ENCODE measurements at places on chromosomes 5 and 9. TPM values are rescaled to one million over a fixed set of nuclear protein-coding genes. Genes with fewer than 3 reads are reported as not detected.

Gene SPATA31A3
- not detected for total RNA-seq

Gene IL3
- total RNA-seq: not detected

- H3K4me3 ChIP-seq: no peak overlapping the region
- no peaks in the 10 kb centered on the region for H3K36me3 ChIP-seq
- H3K27ac ChIP-seq: peak overlapping the region; percentile 81
- DNase-seq: no peak
- H3K27me3 ChIP-seq: no peaks in the 10 kb centered on the region
Measured at GRCh38 chr9:112012026-112012902, 115.7 kb downstream of the UGCG start.

DNA sequence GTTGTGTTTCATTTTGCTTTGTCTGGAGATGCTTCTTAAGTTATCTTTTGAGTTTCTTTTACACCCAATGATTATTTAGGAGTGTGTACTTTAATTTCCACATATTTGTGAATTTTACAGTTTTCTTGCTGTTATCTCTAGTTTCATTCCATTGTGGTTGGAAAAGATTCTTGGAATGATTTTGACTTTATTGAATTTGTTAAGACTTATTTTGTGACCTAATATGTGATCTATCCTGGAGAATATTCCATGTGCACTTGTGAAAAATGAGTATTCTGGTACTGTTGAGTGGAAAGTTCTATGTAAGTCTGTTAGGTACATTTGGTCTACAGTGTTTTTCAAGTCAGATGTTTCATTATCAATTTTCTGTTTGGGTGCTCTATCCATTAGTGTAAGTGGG lies 24.4 kb upstream of the GRAMD2B start:
- H3K36me3 ChIP-seq: no peaks in the 10 kb centered on the region
- no peaks in the 10 kb centered on the region for H3K27me3 ChIP-seq
- H3K4me3 ChIP-seq: no peak overlapping the region
- no peak for DNase-seq

Gene C7
- total RNA-seq: 18.9 TPM

- no peak for DNase-seq
- peaks cover 23% of the 10 kb centered on the region for H3K4me1 ChIP-seq
- H3K36me3 ChIP-seq: no peaks in the 10 kb centered on the region
Measured at GRCh38 chr5:176693477-176693851, 46.2 kb downstream of the TSPAN17 start.

DNA sequence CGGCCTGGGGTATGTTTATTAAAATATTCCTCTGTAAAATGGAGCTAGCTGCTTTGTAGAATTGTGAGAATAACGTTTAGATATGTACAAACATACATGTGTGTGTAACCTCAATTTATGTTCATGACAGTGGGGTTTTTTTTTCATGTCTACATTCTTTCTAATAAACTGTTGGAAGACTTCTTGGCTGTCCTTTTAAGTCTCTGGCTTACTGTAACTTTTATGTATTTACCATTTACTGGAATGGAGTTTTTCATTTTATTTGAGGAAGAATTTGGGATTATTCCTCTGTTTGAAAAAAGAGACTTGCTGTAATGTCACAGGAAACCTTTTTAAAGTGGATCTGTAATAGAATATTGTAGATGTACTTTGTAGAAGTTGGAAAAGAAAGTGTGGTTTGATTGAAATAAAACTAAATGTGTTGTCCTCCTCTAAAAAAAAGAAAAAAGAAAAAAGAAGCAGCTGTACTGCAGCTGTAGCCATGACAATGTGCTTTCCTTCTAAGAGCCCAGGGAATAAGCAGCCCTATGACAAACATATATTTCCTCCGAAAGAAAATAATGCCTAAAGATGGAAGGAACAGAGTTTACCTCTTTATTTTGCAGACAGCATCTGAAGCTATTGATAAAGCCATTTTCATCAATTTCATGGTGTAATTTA lies 71.2 kb upstream of the FREM1 start:
- H3K4me1 ChIP-seq: peaks cover 5% of the 10 kb centered on the region
- H3K4me3 ChIP-seq: no peak overlapping the region
- H3K27ac ChIP-seq: no peak overlapping the region
- no peak for DNase-seq
- no peaks in the 10 kb centered on the region for H3K27me3 ChIP-seq
- H3K36me3 ChIP-seq: no peaks in the 10 kb centered on the region

DNA sequence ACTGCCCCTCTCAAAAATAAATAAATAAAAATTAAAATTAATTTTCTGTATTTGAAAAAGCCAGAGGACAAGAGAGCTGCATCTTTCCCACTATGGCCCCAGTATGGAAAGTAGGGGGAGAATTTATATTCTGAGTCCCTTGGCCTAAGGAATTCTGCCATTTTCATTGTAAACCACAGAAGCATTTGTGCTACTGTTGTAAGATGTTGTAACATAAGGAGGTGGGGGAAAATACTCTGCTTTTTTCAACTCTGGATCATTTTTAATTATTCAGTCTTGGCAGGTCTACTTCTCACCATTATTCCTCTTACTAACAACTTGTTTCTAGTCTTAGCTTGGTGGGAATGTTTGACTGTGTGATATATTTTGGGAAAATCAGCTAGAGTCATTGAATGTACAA lies 52.3 kb upstream of the APC start:
- H3K4me1 ChIP-seq: peaks cover 27% of the 10 kb centered on the region
- no peaks in the 10 kb centered on the region for H3K27me3 ChIP-seq
- H3K27ac ChIP-seq: no peak overlapping the region
- DNase-seq: no peak
- no peak overlapping the region for H3K4me3 ChIP-seq

Gene LCN9
- 2.0 TPM for total RNA-seq

DNA sequence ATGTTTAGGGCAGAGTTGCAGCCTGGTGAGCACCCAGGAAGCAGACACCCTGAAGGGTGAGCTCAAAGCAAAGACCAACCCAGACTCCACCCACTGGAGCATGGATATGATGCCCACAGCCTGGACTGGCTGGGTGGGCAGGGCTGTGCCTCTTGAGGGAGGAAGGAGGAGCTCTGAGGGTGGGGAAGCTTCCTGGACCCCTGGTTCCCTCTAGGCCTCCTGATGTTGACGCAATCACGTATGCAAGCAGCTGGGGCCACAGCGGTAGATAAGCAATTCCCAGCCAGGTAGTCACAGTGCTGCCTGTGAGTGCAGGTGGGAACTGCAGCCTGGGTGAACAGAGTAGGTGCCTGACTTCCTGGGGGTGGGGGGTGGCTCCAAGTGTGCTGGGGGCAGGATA lies 271.5 kb downstream of the CDK5RAP2 start:
- peaks cover 16% of the 10 kb centered on the region for H3K27me3 ChIP-seq
- no peak for DNase-seq
- H3K27ac ChIP-seq: no peak overlapping the region
- H3K4me1 ChIP-seq: no peaks in the 10 kb centered on the region

Gene SLC6A19
- 22.2 TPM for total RNA-seq

GRCh38 chr5:118984602-118985001 lies 3.7 kb downstream of the DTWD2 start:
- DNase-seq: no peak
- peaks cover 7% of the 10 kb centered on the region for H3K4me1 ChIP-seq
- H3K27me3 ChIP-seq: no peaks in the 10 kb centered on the region
- H3K27ac ChIP-seq: no peak overlapping the region

DNA sequence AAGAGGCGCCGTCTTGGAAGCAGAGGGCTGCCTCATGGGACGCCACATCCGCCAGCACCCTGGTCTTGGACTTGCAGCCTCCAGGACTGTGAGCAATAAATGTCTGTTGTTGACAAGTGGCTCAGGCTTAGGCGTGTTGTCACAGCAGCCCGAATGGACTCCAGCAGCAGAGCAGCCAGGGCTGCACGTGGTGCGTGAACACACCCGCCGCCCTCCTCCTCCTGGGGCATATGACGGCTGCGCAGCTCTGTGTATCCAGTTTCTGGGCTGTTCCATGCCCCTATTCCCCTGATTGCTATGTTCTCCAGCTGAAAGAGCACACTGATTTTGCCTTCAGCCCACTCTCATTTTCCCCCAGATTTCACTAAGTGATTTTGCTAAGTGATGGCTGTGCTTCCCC lies 36.0 kb upstream of the CLPTM1L start:
- H3K4me3 ChIP-seq: no peak overlapping the region
- no peaks in the 10 kb centered on the region for H3K36me3 ChIP-seq
- DNase-seq: no peak
- H3K27me3 ChIP-seq: peaks cover 62% of the 10 kb centered on the region
- H3K4me1 ChIP-seq: peaks cover 14% of the 10 kb centered on the region

DNA sequence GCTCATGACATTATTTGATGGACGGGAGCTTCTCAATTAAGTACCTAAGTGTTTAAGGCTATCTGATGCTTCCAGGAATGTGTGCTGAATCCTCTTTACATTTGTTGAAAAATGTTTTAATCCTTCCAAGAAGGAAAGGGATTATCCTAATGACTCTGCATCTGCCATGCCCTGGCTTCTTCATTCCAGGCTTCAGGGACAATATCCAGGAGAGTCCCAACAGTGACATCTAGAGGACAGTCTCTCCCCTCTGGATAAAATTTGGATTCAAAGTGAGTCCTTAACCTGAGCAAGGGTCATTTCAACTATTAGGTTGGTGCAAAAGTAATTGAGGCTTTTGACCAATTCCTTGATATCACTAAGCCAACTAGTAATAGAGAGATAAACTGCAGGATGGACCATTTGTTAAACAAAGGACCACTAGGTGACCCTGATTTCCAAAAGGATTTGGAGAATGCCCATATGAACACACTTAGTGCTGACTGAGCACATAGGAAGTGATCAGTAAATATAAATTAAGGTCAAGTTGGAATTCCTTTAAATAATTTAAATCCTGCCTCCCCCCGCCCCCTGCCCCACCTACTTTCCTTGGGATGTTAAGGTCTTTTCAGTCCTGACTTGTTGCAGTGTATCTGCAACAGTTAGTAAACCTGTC lies 19.1 kb downstream of the TNFSF8 start:
- no peak overlapping the region for H3K4me3 ChIP-seq
- peaks cover 28% of the 10 kb centered on the region for H3K4me1 ChIP-seq
- H3K36me3 ChIP-seq: no peaks in the 10 kb centered on the region

DNA sequence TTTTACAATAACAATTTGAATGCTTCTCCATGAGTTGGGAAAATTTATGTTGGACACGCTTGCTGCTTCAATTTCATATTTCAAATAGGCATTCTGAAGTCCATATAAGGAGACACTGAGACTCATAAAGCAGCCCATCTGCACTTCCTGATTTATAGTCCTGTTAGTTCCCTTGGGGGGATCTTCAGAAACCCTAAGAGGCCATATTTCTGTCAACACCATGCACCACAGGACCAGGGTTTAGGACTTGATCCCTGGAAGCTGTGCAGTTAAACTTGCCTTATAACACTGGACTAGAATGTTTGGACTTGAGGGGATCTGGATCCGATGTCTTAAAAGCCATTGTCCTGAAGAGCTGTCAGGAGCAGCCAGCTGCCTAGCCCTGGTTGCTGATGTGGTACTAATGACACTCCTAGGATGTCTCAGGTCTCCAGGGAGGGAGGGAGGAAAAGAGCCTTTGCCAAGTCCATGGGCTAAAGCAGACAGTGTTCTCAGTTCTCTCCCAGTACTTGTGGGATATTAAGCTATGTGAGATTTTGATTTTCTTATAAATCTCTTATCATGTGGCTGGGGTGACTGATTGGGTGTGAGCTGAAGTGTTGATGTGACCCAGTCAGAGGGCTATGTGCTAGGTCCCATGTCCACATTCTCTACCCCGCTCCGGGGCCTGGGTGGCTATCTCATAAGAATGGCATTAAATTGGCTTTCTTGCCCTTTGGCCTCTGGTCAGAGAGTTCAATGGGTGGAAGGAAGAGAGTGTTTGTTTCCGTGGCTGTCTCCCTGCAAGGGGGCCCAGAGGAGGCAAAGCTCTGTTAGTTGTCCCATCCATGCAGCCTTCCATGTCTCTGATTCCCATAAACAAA lies 399.8 kb downstream of the OSTF1 start:
- no peaks in the 10 kb centered on the region for H3K4me1 ChIP-seq
- no peaks in the 10 kb centered on the region for H3K27me3 ChIP-seq
- no peak overlapping the region for H3K4me3 ChIP-seq
- no peak for DNase-seq

GRCh38 chr5:141597814-141598213 lies 21.0 kb downstream of the DIAPH1 start:
- peak overlapping the region; percentile 60 for H3K27ac ChIP-seq
- no peak overlapping the region for H3K4me3 ChIP-seq
- no peaks in the 10 kb centered on the region for H3K27me3 ChIP-seq
- H3K36me3 ChIP-seq: peaks cover 7% of the 10 kb centered on the region
- DNase-seq: no peak
- no peaks in the 10 kb centered on the region for H3K4me1 ChIP-seq

DNA sequence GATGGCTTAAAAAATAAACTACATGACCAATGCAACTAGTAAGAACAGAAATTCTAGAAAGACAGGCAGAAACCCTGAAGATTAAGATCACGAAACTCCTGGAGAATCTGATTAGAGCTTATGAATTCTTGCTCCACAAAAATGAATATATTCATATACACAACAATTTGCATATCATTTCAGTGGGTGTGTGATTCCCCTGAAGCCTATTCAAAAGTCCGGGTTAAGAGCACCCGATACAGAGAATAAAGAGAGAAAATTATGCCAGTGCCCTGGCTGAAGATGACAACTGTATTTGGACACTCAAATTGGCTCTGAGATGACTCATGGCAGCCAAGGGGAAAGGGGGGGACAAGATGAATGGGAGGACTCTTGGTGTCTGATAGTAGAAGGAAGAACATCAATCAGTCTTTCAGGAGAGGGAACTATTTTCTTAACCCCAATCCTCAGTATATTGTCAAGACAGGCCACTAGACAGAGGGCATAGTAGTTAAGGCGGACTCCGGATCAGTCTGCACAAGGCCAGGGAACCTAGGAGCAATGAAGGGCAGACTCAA lies 6.0 kb downstream of the TMOD1 start:
- H3K36me3 ChIP-seq: no peaks in the 10 kb centered on the region
- no peak overlapping the region for H3K4me3 ChIP-seq
- DNase-seq: peak; percentile 1
- H3K27ac ChIP-seq: no peak overlapping the region

DNA sequence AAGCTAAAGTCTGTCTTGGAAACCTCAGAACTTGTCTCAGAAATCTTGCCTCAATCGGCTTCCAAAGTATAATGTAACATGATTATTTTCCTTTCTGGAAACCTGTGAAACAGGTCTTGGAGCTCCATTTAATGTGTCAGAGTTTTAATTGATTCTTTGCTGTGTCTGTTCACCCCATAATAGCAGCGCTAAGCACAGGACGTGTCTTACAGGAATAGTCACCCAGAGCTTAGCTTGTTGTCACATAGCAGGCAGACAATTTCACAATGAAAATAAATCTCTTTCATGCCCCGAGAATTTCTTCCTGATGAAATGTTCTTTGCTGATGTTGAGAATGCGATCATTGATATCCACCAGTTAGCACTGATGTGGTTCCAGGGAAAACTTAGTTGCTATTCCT lies 40.2 kb upstream of the PTPN3 start:
- H3K27ac ChIP-seq: peak overlapping the region; percentile 78
- H3K27me3 ChIP-seq: peaks cover 8% of the 10 kb centered on the region
- H3K36me3 ChIP-seq: no peaks in the 10 kb centered on the region

All from type B pancreatic cell (in vitro differentiated cells).